ENCODE measurements at places on chromosomes 3 and 15.

- peak; percentile 91 for DNase-seq
Measured at GRCh38 chr15:48536681-48537091, 108.8 kb downstream of the FBN1 start.

DNA sequence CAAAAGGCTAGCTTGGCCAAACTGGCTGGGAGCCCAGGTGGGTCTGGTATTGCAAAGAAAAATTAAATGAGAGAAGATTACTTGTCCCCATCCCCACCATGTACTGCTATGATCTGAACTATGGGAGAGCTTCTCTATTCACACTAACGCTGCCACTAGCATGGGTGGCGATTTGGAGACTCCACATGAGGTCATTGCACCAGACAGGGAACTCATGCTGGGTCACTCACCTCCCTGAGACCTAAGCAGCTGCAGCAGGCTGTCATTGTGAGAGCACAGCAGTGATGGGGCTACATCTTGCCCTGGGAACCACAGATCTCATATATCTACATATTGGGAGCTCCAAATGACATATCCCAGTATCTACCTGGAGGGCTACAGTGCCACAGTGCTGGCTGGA is 36.3 kb upstream of the NECTIN3 start:
- no peak for DNase-seq

GRCh38 chr15:67117370-67117769 is 52.0 kb downstream of the SMAD3 start:
- DNase-seq, result no peak

DNA sequence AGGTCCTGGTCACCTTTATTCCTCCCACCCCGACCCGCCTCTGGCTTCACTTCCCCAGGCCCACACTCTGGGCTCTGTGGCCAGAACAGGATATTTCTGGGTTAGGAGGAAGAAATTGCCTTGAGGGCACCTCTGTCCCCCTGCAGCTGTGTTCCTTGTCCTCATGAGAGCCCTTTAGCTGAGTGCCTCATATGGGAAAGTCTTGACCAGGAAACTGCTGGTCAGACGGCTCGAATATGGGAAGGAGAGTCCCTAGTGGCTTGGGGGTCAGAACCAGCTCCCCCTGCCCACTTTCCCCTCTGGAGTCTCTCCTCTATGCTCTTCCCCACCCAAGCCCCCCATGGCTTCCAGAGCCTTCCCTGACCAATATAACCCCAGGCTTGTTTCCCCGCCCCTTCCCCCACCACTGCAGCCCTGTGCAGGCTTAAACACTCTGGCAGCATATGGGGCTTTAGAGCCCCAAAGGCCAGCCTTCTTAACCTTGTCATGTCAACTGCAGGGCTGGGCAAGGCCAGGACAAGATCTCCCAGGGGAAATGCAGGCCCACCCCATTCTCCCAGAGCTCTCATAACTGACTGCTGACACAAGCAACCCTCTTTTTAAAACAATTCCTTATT is 36.4 kb downstream of the SEC22C start:
- no peak for DNase-seq

Measured in dermis blood vessel endothelial cell (primary cell).